ENCODE measurements at places on chromosomes 12 and 14.

DNA sequence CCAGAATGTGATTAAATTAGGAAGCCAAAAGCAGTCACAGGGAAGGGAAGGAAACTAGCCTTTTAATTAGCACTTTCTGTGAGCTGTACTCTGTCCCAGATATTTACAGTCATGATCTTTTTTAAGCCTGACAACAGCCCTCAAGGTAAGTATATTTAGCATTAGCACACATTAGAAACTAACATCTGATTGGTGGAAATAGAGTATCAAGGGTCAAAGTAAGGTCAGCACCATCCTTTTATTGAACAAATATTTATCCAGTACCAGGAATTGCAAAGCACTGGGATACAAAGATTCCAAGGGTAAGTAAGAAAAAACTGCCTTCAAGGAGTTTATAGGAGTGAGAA is 28.2 kb downstream of the RPGRIP1 start:
- no peaks in the 10 kb centered on the region for H3K27me3 ChIP-seq
- H3K4me1 ChIP-seq = peaks cover 17% of the 10 kb centered on the region
- H3K27ac ChIP-seq = peak overlapping the region; percentile 96
- H3K36me3 ChIP-seq = no peaks in the 10 kb centered on the region
- H3K4me3 ChIP-seq = peak overlapping the region; percentile 89

DNA sequence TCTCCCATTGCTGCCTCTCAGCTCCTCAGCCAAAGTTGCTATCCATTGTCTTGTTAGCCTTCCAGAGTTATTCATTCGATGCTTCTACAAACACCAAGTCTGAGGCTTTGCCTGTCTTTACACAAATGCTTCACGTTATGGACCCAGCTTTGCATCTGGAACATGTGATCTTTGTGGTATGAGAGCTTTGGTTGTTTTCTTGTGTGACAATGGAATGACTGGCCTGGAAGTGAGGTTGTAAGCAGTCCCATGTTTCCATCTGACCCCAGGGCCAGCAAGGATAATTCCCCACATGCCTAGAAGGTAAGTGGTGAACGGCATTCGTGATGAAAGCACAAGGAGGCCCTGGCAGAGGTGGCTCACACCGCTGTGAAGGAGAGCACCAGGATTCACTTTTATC is 866.7 kb upstream of the TMEM132C start:
- H3K4me1 ChIP-seq = peaks cover 7% of the 10 kb centered on the region
- no peaks in the 10 kb centered on the region for H3K36me3 ChIP-seq
- DNase-seq = no peak
- no peak overlapping the region for H3K4me3 ChIP-seq
- H3K27ac ChIP-seq = no peak overlapping the region
- H3K27me3 ChIP-seq = peaks cover 7% of the 10 kb centered on the region

DNA sequence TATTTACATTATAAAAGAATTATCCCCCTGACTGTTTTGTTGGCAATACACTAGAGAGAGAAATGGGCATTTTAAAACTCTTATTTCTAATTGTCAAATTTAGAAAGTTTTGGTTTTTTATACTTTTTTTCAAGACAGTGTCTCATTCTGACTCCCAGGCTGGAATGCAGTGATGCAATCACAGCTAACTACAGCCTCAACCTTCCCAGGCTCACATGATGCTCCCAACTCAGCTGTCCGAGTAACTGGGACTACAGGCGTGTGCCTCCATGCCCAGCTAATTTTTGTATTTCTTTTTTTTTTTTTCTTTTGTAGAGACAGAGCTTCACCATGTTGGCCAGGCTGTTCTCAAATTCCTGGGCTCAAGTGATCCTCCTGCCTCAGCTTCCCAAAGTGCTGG is 8.3 kb upstream of the OR11H6 start:
- no peak overlapping the region for H3K27ac ChIP-seq
- no peaks in the 10 kb centered on the region for H3K27me3 ChIP-seq
- H3K4me1 ChIP-seq = no peaks in the 10 kb centered on the region
- no peak overlapping the region for H3K4me3 ChIP-seq
- H3K36me3 ChIP-seq = peaks cover 4% of the 10 kb centered on the region
- DNase-seq = no peak

GRCh38 chr14:61516118-61516743 is 179.1 kb upstream of the HIF1A start:
- no peak overlapping the region for H3K27ac ChIP-seq
- H3K4me3 ChIP-seq = no peak overlapping the region
- no peaks in the 10 kb centered on the region for H3K27me3 ChIP-seq
- H3K4me1 ChIP-seq = peaks cover 4% of the 10 kb centered on the region
- no peak for DNase-seq

DNA sequence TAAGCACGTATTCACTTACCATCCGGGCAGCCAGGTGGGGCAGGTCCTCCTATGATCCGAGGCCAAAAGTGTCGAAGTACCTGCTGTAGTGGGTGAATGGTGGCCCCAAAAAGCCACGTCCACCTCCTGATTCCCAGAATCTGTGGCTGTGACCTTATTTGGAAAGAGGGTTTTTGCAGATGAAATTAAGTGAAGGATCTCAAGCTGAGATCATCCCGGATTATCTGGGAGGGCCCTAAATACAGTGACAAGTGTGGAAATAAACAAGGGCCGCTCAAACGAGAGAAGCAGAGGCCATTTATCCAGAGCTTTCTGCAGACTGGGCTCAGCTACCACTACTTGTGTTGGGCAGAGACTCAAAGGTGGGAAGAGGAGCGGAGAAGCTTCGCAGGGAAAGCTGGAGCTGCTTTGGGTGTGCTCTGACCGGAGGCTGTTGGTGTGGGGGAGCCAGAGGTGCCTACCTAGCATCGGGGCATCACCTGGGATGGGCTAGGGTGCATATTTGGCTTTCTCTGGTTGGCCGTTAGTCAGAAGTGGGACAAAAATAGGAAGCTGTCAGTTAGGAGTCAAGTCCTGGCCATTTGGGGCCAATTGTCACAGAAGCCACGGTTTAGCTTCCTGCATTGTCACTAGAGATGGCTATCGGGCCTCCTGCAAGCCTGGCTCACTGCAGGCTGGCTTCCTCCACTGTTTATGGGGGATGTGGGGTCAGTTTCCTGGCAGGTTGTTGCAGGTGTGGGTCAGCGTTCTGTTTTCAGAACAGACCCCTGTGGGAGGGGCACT is 27.8 kb upstream of the DLK1 start:
- peak overlapping the region; percentile 39 for H3K27ac ChIP-seq
- DNase-seq = no peak
- no peak overlapping the region for H3K4me3 ChIP-seq
- H3K36me3 ChIP-seq = no peaks in the 10 kb centered on the region

DNA sequence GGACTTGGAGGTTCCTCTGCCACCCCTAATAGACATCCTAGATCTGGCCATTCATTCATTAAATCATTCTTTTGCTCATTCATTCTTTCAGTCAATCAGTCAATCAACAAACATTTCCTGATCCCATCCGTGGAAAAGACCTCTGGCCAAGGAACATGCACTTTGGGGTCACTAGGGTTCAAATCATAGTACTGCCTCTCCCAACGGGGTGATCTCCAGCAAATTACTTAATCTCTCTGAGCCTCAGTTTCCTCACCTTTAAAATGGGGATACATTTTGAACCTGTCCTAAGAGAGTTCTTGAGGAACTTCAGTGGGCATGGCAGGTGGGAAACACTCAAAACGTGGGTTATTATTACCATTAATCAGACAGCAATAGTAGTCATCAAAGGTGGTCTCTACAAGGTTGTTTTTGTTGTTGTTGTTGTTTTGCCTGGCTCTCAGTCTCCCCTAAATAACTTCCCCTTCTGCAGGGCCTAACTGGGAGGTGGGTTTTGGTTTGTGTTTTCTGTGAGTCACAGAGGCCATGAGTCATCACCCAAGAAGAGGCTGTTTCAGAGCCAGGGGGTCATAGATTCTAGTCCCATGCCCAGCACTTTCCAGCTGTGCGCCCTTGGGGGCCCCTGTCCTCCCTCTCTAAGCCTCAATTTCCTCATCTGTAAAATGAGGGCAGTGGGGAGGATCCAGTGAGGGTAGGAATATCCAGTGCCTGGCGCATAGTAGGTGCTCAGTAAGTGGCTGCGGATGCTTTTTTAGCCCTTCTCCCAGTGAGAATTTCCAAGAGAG is 16.9 kb upstream of the FAM222A start:
- no peak overlapping the region for H3K27ac ChIP-seq
- no peak overlapping the region for H3K4me3 ChIP-seq
- H3K27me3 ChIP-seq = peaks cover 3% of the 10 kb centered on the region
- H3K4me1 ChIP-seq = peaks cover 19% of the 10 kb centered on the region
- H3K36me3 ChIP-seq = no peaks in the 10 kb centered on the region
- no peak for DNase-seq

GRCh38 chr14:76019676-76020075 is 34.1 kb downstream of the IFT43 start:
- H3K27ac ChIP-seq = no peak overlapping the region
- peaks cover 7% of the 10 kb centered on the region for H3K4me1 ChIP-seq
- no peak overlapping the region for H3K4me3 ChIP-seq
- no peaks in the 10 kb centered on the region for H3K27me3 ChIP-seq
- H3K36me3 ChIP-seq = peaks cover 75% of the 10 kb centered on the region

DNA sequence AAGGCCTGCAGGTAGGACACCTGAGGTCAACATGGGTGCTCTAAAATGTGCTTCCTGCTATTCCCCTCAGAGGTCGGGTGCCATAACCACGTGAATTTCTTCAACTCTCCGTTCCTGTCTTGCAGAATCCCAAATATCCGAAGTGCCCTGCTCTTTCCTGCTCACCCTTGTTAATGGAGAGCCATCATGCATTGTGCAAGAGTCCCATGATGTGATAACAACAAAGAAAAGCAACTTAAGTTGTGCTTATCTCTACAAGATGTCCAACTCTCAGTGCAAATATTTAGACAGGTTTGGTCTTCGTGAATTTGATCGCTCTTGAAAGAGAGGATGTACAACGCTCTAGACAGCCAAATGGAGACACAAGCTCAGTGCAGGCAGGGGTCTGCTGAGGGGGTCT is 210.6 kb upstream of the PLXNC1 start:
- H3K4me3 ChIP-seq = no peak overlapping the region
- H3K27ac ChIP-seq = no peak overlapping the region
- H3K4me1 ChIP-seq = no peaks in the 10 kb centered on the region
- H3K36me3 ChIP-seq = no peaks in the 10 kb centered on the region

DNA sequence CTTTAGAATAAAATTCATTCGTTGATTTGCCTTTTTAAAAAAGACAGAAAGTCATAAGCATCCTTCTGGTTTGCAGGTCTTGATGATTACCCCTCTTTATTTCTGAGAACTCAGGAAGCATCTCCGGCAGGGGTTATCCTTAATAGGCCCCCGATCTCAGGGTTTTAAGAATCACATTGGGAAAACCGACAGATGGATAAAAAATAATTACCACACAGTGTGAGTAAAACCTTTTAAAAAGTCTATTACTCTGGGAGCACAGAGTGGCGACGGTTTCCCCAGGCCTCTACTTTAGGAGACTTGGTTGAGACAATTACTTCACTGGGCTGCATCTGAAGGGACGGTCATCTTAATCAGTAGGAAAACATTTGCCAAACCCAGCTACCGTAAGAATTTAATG is 56.5 kb downstream of the KCNMB4 start:
- no peak overlapping the region for H3K4me3 ChIP-seq
- no peaks in the 10 kb centered on the region for H3K4me1 ChIP-seq
- no peak overlapping the region for H3K27ac ChIP-seq
- H3K27me3 ChIP-seq = no peaks in the 10 kb centered on the region
- peaks cover 23% of the 10 kb centered on the region for H3K36me3 ChIP-seq
- no peak for DNase-seq

- H3K4me3 ChIP-seq = no peak overlapping the region
- H3K27ac ChIP-seq = no peak overlapping the region
- no peaks in the 10 kb centered on the region for H3K27me3 ChIP-seq
- H3K4me1 ChIP-seq = no peaks in the 10 kb centered on the region
Measured at GRCh38 chr14:74671789-74672188, 41.1 kb downstream of the AREL1 start.

DNA sequence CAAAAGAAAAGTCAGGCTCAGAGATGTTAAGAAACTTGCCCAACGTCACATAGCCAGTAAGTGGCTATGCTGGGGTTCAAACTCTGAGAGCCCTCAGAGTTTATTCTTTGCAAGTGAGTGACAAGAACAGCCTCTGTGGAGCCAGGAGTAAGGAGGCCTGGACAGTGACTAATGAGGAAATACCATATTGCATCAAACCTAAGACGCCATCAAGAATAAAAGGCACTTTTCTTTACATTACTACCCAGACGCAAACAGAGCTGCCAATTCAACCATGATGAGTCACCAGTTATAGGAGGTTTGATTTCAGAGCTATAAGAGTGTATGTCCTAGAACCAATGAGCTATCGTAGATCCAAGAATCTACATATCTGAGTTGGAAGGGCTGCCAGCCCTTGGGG is 9.4 kb downstream of the TNFRSF1A start:
- H3K27ac ChIP-seq = no peak overlapping the region
- DNase-seq = no peak
- H3K4me1 ChIP-seq = peaks cover 15% of the 10 kb centered on the region
- H3K27me3 ChIP-seq = no peaks in the 10 kb centered on the region
- H3K4me3 ChIP-seq = peak overlapping the region; percentile 35

DNA sequence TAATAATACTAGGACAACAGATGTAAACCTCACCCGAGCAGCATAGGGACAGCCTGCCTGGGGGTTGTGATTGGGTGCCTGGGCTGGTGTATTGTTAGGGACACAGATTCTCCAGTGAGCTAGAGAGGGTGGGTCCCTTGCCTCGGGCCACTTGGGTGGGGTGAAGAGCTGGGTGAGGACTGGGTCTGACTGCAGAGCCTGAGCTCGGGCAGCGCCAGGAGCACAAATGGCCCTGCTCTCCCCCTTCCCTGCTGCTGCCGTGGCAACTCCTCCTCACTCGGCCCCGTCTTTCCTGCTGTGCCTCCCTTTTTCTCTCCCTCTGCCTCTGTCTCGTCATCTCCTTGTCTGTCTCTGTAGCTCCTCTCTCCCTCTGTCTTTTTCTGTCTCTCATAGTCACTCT is 115.4 kb downstream of the GLT1D1 start:
- no peak overlapping the region for H3K4me3 ChIP-seq
- H3K27me3 ChIP-seq = peaks cover 57% of the 10 kb centered on the region
- peaks cover 13% of the 10 kb centered on the region for H3K4me1 ChIP-seq
- no peak overlapping the region for H3K27ac ChIP-seq
- H3K36me3 ChIP-seq = no peaks in the 10 kb centered on the region

DNA sequence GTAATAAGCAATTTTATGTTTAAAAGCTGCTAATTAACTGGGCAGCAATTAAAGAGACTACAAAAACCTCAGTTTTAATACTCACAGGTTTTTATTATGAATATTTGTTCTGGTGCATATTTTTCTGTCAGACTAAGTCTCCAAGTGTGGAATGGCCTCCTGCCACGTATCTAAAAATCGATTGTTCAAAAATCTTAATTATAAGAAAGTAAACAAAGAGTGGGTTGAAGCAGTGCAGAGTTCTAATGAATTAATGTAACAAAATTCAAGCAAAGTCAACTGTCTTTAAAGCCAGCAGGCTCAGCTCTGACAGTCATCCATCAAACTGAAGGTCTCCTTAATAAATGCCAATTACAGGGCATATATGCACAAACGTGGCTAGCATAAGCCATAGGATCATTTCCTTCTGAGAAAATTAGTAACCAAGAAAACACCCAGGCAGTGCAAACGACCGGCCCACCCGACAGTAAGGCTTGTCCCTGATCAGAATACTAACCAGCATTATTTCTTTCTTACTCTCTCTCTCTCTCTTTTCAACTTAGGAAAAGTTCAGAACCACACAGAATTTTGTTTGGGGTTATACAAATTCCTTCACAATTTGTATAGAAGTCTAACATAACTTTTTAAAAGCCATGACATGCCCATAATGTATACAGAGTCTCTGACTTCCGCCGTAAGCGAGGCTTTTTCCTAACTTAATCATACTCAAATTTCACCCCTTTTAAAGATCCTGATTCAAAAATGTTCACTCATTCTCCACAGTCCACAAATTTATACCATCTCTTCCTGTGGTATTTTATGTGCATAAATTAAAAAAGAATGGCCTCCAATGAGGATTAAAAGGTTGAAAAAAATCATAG is 83.8 kb downstream of the SLC25A21 start:
- no peak for DNase-seq
- no peak overlapping the region for H3K27ac ChIP-seq
- H3K36me3 ChIP-seq = no peaks in the 10 kb centered on the region
- H3K27me3 ChIP-seq = no peaks in the 10 kb centered on the region
